ENCODE measurements at places on chromosomes 16 and 17.

DNA sequence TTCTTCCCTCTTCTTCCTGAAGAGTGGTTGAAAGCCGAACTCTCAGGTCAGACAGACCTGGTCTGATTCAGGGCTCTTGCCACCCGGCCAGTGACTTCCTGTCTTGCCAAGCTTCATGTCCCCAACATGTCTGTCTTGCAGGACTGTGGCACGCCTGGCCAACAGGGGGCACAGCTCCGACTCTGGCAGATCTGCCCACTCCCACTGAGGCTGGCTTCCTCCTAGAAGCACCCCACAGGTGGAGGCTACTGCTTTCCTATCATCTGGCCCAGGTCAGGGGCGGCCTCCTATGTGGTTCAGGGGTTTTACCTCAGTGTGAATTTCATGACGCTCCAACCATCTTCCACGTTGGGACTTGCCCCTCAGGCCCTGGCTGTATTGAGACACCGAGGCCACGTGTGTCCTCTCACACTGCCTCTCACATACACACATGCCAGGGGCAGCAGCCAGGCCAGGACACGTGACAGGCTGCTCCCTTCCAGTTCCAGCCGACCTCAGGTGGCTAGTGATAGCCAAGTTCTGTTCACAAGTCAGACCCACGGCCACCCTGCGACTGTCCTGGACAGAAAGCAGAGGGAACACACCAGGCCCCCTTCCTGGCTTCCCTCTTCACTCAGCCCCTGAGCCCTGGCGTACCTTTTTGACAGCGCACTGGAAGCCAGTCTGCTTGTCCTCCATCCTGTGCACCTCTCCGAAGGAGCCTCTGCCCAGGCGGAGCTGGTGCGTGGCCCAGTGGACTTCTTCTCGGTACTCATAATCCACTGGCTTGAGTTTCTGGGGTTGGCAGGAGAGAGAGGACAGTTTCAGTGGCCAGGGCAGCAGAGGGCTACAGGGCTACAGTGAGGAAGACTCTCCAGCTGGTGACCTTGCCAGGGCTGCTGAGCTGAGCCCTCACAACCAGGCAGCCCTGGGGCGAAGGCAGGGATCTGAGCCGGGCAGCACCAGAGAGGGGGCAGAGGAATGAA is 22.6 kb upstream of the SPATA32 start:
- DNase-seq: no peak

- peak; percentile 35 for DNase-seq
These were observed 25.9 kb upstream of the APOH start for GRCh38 chr17:66255112-66255511.

DNA sequence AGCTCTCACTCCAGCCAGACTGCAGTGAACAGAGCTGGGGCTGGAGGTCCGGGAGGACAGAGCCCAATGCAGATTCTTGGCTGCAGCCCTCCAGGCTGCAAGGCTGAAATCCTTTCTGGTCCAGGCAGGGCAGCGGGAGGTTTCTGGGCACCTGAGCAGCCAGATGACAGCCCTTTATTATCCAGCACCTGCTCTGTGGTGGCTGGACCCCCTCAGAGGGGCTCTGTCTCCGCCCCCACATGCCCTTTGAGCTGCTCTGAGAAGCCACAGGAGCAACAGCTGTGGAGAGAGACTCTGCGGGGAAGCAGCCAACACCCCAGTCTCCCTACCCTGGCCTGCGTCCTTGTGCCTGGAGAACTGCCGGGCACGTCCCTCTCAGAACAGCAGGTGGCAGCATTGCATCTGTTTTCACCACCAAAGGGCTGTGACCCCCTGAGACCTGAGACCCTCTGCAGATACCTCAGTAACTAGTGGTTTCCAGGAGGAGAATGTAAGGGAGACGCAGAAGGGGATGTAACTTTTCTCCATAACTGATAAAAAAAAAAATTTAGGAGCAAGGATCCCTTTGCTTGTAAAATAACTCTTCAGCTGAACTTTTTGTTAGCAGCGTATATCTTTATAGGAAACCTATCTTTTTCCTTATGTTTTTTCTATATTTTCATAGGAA is 3.7 kb upstream of the CNP start:
- peak; percentile 87 for DNase-seq

DNA sequence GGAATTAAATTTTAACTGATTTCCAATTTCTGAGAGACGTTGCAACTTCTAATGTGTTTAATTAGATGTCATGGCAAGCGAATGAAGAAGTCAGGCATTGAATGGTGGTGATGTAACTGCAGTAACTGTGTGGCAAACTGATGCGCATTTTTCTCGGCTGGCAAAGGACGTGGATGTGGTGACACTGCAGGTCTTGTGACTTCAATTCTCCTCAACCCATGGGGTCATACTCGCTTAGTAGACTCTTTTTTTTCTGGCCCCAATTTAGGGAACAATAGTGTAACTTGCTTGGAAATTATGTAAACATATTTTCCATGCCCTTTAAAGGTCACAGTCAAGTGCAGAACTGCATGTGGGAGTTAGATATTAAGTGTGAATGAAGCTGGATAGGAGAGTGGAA is 1.9 kb upstream of the FAM20A start:
- DNase-seq: no peak

GRCh38 chr17:47957591-47958490 is at the start of gene PRR15L:
TSS of gene PRR15L (minus strand) at chr17:47957883. CDS start at chr17:47953234, 4,649 bp downstream.
- no peak for DNase-seq

DNA sequence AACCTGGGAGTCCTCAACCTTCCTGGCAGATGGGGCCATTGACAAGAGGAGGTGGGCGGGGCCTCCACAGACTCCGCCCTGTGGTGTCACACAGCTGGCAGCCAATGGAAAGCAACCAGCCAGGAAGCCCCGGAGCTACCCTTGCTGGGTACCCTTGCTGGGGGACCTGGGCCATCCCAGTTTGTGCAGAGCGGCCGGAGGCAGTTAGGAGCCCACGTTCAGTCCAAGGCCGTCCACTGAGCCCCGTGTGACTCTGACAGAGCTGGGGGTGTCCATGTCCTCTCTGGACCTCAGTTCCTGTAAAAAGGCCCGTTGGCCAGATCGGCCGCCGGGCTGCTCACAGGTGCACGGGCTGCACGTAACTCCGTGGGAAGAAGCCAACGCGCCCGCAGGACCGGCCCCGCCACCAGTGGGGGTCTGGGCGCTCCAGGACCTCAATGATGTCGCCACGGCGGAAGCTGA is 17.1 kb upstream of the FAM83G start:
- peak; percentile 38 for DNase-seq

GRCh38 chr16:11056993-11057649 is 112.8 kb downstream of the CLEC16A start:
- DNase-seq: no peak

GRCh38 chr16:9425236-9425635 is 333.8 kb downstream of the HAPSTR1 start:
- DNase-seq: no peak

- peak; percentile 56 for DNase-seq
These were observed 217.8 kb downstream of the SPECC1 start for GRCh38 chr17:20226814-20227482.

DNA sequence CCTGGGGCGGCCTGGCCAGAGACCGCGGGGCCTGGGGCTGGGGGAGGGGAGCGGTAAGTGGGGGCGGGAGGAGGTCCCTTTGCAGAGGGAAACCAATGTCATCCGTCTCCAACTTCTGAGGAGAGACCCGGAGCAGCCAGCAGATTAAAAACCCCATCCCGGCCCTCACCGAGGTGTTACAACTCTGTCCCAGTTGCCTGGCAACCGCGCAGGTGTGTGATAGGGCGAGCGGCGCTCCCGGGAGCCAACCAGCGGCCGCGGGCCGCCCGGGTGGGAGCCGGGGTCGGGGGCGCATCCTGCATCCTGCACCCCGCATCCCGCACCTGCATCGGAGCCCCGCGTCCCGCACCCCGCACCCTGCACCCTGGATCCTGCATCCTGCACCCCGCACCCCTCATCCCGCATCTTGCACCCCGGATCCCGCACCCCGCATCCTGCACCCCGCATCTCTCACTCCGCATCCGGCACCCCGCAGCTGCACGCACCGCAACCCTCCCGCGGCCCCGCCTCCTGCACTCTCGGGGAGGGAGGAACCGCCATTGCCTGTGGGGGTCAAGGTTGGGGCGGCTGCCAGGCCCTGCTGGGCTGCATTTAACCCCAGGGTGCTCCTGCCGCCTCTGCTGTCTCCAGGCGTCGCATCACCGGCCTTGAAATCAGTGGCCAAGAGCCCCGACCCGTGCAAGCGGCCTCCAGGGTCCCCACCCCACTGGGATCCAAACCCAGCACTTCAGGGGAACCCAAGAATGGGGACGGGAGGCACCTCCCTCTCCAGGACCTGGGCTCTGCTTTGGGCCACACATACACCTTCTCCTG is 47.3 kb downstream of the RTN4RL1 start:
- DNase-seq: peak; percentile 50

GRCh38 chr17:13806092-13806491 is 204.4 kb upstream of the HS3ST3A1 start:
- DNase-seq: no peak

GRCh38 chr16:62940569-62940968 is 904.3 kb upstream of the CDH8 start:
- DNase-seq: no peak

- no peak for DNase-seq
These were observed 59.6 kb downstream of the SMG6 start for GRCh38 chr17:2243953-2244352.

DNA sequence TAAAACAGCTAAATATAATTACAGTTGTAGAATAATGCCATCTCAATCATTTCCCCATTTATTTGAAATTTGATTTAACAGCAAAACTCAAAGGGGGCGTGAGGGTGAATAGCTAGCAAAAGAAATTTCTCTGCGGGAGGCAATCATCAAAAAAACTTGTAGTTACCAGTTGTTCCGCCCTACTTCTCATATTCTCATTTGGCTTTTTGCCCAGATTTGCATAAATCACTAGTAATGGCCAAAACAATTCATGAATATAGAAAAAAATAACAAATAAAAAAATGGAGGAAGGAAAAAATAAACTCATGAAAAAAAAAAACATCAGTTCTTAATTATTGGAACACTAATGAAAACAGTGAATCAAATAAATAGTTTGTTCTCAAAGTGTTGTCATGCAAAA is 722.6 kb upstream of the KIF2B start:
- DNase-seq: no peak
